ENCODE measurements at places on chromosomes 7 and 10.

- DNase-seq: no peak
These were observed 97.5 kb downstream of the RPS24 start for GRCh38 chr10:78130966-78131710.

- no peak for DNase-seq
These were observed 222.2 kb downstream of the C7orf25 start for GRCh38 chr7:42689626-42690025.

GRCh38 chr10:45476559-45476958, 102.5 kb downstream of the ALOX5 start:
- DNase-seq: no peak

GRCh38 chr10:109984013-109984412, 23.8 kb upstream of the ADD3 start:
- no peak for DNase-seq

DNA sequence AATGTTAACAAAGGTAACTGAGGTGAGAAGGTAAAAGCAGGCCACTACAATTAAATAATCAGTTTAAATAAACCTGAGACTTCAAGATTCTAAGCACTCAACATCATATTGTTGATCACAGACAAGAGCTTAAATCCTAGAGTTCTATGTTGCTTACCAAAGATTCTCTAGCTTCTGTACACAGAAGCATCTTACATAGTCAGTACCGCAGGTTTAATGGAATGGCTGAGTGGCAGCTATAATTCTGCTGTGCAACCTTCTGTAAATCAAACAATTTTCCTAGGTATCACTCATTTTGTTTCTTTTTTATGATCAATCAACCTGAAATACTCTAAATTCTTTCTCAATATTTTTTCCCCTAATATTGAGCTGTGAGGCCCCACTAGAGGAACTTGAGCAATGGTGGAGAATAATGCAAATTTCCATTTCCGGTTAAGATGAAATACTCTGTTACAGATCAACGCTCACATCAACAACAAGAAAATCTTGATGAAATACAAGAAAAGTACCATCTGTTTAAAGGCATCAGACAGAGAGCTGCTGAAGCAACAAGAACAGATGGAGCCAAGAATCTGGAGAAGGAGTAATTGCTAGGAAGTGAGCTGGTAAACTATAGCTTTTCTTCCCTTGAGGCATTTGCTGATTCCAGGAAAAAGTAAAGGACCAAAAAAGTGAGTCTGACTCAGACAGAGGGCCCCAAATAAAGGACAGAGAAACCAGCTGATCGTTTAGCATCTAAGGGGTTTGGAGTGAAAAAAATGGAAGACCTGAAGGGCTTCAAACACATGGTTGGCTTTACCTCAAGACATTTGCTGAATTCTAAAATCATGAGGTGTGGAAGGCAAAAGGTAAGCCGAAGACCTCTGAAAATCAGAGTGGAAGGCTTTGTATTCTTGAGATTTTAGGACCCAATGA, 22.6 kb downstream of the PNPLA8 start:
- DNase-seq: no peak

DNA sequence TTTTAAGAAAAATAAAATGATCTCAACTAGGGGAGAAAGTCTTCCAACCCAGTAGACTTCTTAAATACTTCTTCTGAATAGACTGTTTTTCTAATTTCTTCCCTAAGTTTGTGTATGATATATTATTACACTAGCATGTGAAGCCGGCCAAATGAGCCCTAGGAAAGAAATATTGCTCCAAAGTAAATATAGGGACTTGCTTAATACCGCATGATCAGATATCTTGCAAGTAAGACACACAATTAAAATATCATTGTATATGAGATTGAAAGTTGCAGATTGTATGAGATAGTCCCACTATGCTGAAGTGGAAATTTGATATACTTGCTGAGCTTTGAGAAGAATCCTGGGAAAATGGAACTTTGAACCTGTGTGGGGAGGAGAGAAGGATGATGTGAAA, 225.7 kb downstream of the BAMBI start:
- DNase-seq: no peak

DNA sequence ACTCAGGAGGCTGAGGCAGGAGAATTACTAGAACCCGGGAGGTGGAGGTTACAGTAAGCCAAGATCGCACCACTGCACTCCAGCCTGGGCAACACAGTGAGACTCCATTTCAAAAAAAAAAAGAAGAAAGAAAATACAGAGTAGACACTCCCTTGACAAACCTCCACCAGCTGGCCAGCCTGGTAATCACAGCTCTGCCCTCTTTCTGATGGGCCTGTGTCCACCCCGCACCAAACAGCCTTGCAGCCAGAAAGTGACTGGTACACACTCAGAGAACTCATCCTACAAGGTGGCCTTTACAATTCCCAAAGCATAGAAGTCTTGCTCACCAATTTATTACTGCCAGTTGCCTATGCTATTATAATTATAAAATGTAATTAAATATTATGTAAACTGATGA, 66.6 kb downstream of the COBL start:
- no peak for DNase-seq

- DNase-seq: peak; percentile 91
These were observed at the start of gene LFNG for GRCh38 chr7:2519119-2519930. Gene LFNG, plus strand, starts transcription at chr7:2519774. Its CDS starts 88 bp downstream, at chr7:2519862.

GRCh38 chr7:93044147-93044810, 73.5 kb downstream of the SAMD9 start:
- DNase-seq: no peak

DNA sequence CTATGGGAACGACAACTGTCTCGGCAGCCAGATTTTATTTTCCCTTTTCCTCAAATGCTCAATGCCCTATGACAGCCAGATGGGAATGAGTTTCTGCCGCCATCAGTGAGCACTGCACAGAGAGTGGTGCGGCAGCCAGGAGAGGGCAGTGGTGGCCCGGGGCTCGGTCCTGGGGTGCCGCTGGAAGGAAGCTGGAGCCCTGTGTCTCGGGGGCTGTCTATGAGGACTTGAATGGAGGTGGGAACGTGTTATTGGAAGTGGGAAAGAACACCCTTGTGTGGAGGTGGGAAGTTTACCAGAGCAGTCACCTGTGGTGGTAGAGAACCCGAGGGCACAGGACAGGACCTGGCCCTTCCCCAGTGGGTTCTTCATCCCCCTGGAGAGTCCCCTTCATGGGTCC, 35.8 kb downstream of the JAKMIP3 start:
- DNase-seq: no peak

DNA sequence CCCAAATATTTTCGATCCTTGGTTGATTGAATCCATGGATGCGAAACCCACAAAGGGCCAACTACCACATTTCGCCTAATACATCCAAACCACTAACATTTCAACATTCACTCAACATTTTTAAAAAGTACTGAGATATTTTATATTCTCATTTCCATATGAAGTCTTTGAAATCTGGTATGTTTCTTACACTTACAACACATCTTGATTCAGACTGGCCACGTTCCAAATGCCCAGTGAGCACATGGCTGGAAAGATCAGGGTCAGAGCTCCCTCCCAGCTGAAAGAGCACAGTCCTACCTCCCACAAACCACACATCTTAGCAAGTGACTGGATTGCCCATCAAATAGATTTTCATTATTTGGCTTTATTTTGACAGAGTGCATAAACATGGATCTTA, 18.9 kb downstream of the NCAPG2 start:
- no peak for DNase-seq

DNA sequence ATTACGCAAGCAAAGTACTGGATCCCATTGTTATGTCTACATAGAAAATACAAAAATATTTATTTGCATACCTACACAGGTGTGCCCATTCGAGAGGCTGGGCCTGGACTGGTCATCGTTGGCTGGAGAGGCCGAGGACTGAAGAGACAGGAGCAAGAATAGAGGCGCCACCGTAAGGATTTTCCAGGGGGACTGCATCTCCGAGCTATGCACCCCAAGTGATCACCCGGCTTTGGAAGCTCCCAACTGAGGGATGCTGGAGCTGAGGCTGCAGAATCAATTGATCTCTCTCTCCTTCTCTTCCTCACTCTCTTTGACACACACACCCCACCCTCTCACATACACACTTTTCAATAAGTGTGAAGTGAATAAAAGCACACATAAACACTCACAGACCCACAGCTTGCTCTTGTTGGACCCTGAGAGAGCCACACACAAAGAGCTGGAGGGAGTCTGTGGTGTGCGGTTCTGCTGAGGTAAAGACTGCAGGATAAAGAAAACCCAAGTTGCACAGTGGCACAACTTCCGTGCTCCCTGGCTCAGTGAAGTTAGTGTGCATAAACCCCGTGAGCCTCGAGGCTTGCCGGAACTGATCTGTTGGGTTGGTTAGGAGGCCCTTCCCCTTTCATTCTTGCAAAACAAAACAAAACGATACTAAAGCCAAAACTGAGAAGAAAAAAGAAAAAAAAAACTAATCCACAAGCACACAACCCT, at the start of gene AOAH:
TSS of gene AOAH (minus strand) at position 544 of the 714 bp plus-strand sequence. CDS start at position 198, 346 bp downstream.
- DNase-seq: peak; percentile 85

DNA sequence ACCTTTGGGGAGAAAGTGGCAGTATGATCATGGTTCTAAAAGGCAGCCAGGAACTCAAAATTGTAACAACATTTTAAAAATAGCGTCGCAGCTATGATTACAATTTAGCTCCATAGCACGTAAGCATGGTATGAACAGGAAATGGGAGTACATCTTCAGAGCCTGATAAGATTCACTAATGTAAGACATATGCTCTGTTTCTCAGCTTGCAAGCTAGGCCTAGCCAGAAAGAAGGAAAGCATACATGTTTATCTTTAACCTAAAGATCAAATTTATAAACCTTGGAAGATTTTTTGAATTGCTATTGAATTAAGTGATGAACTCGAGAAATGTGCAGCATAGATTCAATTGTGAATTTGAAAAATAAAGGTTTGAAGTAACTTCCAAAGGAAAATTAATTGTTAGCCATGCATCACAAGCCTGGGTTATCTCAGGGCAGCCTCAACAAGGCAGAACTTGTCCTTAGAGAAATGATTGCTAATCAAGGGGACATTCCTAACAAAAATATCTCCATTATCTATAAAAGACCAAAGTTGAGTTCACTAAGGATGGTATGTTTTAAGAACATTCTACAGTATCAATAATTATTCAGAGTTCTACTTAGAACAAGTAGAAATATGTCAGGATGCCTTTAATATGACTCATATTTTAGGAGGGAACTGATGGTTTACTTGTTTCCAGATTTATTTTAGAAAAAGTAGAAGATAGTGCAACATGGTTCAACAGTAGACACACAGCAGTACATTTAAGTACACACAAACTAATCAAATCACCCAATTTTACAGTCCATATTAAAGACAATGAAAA, 38.8 kb upstream of the SEPTIN7 start:
- no peak for DNase-seq

- no peak for DNase-seq
These were observed 220.8 kb upstream of the TCERG1L start for GRCh38 chr10:131532291-131532690.

DNA sequence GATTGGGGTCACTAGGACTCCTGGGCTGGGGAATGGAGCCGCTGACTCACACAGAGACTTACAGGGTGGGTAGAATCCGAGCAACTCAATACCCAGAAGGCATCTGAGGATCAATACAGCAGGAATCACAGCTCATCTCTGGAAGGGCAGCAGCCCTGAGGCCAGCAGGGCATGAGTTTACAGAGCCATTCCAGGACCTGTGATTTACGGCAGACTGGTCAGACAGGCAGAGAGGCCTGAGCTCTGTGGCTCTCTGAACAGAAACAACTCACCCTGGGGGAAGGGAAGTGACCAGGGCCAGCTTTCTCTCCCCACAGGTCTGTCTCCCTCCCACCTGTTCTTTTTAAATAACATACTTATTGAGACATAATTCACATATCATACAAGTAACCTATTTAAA, 88.2 kb upstream of the CXCL12 start:
- DNase-seq: no peak

DNA sequence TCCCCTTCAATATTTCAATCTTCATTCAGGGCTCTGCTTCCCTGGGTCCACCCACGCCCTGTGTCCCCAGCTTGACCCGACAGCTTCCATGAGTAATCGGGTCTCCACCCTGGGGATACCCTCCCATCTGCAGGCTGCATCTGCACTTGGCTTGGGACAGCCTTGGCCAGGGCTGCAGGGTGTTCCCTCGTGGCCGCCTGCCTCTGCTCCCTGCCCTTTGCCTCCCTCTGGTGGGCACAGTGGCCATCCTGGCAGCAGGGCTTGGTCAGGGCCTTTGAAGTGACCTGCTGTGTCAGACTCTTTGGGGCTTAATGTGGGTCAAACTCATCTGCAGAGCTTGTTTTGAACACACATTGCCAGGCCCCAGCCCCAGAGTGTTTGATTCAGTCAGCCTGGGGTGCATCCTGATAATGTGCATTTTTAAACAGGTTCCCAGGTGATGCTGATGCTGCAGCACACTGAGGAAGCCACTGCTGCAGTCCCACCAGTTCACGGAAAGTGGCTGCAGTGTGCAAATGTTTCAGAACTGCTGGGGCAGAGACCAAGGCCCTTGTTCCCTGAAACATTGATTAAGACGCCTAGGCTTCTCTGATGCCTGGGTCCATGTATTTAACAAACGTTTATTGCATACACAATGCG, 80.7 kb upstream of the SEC61G start:
- DNase-seq: peak; percentile 27

DNA sequence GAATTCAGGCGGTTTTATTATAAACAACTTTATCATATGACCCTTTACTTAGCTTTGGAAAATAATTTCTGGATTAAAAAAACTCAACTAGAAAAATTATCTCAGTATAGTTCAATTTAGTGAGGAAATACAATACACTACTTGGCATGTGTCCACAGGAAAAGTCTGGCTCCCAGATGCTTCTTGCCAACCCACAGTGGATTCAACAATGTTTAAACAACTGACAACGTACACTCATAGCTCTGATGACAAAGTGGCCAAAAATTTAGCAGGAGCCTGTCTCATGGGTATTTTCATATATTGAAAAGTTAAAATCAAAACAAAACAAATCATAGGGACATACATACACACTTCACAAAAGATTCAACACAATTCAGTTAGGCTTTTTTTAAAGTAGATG, 158.8 kb downstream of the SKAP2 start:
- DNase-seq: no peak

DNA sequence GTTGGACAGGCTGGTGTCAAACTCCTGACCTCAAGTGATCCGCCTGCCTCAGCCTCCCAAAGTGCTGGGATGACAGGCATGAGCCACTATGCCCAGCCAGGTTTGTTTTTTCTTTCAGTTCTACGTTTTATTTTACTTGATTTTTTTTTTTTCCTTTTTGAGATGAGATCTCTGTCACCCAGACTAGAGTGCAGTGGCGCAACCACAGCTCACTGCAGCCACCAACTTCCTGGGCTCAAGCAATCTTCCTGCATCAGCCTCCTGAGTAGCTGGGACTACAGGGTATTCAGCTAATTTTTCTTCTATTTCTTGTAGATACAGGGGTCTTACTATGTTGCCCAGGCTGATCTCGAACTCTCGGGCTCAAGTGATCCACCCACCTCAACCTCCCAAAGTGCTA, 24.3 kb downstream of the GDI2 start:
- no peak for DNase-seq

- no peak for DNase-seq
These were observed 83.7 kb downstream of the USP6NL start for GRCh38 chr10:11527691-11528255.

Measured in CD4-positive, alpha-beta T cell treated with Interleukin-15 for 1 hour (primary cell).